Activated gamma-delta T cell treated with anti-CD3 and anti-CD28 coated beads, Interleukin-2, amount 50 U/mL, for 16 hours (primary cell): ENCODE measurements at places on chromosomes 11 and 22.

- DNase-seq, result peak; percentile 20
Observed at GRCh38 chr11:118046051-118046963, 30.6 kb upstream of the TMPRSS4 start.

- DNase-seq, result no peak
Observed at GRCh38 chr11:132782102-132782501, 750.2 kb downstream of the OPCML start.

GRCh38 chr22:47107431-47107830 lies 345.0 kb downstream of the TBC1D22A start:
- DNase-seq, result no peak

GRCh38 chr11:112073941-112074811 lies at the start of the genes NKAPD1 and PIH1D2:
TSS of gene NKAPD1 (plus strand) at chr11:112074299. CDS start at chr11:112075575, 1,276 bp downstream.
TSS of gene PIH1D2 (minus strand) at chr11:112074017. CDS start at chr11:112073174, 843 bp downstream.
- peak; percentile 70 for DNase-seq

- no peak for DNase-seq
Observed at GRCh38 chr11:102272047-102272824, 45.0 kb upstream of the BIRC3 start.

- DNase-seq, result no peak
Observed at GRCh38 chr11:95563859-95564258, 225.7 kb downstream of the FAM76B start.

- no peak for DNase-seq
Observed at GRCh38 chr11:4607096-4607495, 935 bp downstream of the TRIM68 start.

- DNase-seq, result no peak
Observed at GRCh38 chr11:128900468-128900867, 9.3 kb downstream of the KCNJ5 start.

- DNase-seq, result no peak
Observed at GRCh38 chr11:64696045-64696444, 27.0 kb downstream of the NRXN2 start.

DNA sequence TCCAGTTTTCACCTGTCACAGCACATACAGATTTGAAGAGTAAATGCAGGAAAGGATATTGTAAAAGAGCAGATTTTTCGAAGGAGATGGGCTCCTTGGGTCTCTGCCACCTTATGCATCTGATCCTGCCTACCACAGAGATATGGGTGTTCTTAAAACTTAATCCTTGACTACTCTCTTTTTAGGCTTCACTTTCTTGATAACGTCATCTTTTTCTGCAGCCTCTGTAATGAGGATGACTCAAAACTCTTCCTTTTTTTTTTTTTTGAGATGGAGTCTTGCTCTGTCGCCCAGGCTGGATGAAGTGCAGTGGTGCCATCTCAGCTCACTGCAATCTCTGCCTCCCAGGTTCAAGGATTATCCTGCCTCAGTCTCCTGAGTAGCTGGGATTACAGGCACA lies 7.8 kb downstream of the PRR14L start:
- no peak for DNase-seq

DNA sequence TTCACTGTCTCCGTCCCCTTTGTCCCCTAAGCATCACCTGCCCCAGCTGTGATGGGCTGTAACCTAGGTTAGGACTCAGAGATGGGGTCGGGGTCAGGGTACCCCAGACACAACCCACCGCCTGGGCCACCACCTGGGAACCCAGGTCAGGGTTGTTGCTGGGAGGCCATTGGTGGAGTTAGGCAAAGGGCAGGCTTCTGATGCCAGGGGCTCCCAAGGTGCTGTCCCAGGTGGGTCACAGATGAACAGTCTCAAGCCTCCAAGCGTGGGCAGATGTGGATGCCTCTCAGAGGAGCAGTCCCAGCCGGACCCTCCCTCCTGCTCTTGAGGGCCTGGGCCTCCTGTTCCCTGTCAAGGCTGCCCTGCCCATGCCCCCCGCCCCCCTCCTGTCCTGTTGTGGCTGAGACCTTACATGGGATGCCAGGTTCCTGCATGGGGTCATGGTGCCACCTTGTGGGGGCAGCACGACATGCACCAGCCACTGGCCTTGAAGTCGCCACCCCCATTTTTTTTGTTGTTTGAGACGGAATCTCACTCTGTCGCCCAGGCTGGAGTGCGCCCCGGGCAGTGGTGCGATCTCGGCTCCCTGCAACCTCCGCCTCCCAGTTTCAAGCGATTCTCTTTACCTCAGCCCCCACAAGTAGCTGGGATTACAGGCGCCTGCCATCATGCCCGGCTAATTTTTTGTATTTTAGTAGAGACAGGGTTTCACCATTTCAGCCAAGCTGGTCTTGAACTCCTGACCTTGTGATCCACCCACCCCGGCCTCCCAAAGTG lies 12.1 kb downstream of the GATD1 start:
- DNase-seq, result peak; percentile 46

DNA sequence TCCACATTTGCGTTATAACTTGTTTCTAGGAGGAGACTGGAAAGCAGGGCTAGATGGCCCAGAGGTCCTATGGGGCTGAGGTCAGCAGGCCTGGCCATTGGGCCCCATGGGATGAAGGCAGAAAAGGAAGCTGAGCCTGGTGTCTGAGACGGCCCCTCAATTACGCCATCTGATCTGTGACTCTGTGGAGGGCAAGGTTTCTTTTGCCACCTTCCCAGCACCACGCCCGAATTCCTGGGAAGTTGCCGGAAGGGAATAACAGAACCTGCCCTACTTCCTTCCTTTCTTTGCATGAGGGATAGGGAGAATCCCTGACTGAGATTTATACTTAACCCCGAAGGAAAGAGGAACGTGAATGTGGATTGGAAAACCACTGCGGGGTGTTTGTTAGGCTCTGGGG lies 118.1 kb downstream of the MPPED1 start:
- no peak for DNase-seq
